ENCODE measurements at places on chromosomes 4 and X.

DNA sequence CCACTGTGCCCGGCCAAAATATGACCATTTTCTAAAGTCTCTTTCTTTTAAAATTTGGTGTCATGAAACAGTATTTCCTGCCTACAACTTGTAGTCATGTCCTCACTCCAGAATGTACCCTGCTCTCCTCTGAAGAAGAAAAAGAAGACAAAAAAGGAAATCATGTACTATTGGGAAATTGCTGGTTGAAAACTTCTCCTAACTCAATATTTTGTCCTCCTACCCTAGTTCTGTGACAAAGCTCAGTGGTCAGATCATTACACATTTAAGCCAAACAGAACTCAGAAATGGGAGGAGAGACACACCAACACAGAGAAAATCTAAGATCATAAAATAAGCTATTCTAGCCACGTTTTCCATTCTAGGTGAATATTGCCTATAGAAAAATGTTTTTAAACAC lies 127.7 kb downstream of the IRF2 start:
- DNase-seq: no peak

DNA sequence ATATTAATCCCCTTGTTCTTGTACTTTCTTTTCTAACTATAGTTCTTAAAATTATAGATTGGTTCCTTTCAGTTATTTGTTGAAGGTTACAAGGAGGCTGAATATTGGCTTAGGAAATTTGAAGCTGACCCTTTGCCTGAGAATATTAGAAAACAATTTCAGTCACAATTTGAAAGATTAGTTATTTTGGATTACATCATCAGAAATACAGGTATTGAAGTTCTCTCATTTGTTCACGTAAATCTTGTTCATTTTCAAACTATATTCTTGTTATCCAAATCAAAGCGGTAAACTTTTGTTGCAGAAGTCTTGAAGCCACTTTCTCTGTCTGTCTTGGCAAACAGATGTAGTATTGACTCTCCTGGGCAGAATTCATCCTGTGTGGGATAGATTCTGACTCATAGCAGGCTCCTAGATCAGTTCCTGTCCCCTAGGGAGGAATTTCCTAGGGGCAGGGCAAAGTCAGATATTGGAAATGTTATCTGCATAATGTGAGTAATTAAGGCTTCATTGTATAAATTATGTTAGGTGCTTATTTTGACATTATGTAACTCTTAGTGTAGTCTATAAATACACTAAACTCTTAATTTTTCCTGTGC lies 25.2 kb downstream of the PI4K2B start:
- no peak for DNase-seq

DNA sequence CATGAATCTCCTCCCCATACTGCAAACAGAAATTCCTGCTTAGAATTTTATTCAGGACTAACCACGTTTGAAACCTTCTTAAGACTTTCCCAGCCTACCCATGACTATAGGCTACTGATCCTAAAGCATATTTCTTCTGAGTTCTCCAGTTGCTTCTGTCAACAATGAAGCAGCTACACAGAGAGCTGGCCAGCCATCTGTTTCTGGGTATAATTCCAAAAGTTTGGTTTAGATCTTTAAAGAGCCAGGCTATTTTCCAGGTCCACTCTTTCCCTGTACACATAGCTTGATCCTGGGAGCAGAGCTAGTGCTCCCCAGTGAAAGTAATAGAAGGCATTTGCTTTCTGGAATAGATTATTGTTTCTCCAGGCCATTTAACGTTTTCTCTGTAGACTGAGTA lies 4.0 kb upstream of the ITM2A start:
- peak; percentile 39 for DNase-seq

DNA sequence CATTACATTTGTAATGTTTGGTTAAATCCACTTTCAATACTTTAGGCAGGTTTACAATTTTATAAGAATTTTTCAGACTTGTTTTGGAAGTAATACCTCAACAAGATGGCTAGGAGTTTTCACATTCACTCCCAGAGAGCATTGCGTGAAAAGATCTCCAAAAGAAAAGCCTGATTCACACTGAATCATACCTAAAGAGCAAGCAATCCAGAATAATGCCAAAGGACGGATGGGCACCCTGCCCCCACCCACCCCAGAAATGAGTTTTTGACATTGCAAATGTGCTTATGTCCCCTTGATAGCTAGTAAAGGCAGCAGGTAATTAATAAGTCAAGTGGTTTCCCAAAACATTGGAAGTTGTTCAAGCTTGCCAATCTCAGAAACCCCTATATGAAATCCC lies 557.7 kb upstream of the TENM3 start:
- DNase-seq: no peak

- DNase-seq: peak; percentile 36
Observed at GRCh38 chr4:95124906-95125504, 367.2 kb downstream of the BMPR1B start.

DNA sequence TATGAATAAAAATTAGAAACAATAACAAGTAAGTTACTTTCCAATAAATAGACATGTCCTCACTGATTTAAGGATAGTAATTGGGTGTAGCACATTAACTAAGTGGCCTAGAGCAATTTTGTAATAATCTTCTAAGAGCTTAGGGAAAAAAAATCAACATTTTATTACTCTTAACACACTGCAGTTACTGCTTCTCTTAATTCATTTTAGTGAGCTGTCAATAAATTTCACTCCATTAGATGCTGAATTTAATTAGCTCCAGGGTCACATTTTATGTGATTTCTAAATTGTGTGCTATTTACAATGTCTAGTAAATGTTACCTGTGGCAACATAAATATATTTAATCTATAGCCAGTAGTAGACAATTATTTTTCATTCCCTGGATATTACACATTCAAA lies 612.0 kb downstream of the C4orf33 start:
- no peak for DNase-seq

DNA sequence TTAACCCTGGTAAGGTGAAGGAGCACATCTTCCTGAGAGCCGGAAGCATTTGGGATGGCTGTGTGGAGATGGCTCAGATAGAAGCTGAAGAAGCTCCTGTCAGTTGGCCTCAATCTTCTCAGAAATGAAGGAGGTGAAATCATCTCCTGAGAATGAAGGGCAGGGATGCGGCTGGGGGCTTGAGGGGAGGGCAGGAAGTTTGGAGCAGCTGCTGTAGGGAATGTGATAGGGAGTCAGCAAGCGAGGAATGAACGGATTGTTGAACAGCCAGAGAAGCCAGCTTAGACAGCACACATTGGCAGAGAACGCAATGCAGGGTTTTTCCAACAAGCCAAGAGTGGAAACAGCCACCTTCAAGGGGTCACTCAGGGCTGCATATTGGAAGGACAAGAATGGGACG lies 10.0 kb downstream of the KCNE5 start:
- no peak for DNase-seq

DNA sequence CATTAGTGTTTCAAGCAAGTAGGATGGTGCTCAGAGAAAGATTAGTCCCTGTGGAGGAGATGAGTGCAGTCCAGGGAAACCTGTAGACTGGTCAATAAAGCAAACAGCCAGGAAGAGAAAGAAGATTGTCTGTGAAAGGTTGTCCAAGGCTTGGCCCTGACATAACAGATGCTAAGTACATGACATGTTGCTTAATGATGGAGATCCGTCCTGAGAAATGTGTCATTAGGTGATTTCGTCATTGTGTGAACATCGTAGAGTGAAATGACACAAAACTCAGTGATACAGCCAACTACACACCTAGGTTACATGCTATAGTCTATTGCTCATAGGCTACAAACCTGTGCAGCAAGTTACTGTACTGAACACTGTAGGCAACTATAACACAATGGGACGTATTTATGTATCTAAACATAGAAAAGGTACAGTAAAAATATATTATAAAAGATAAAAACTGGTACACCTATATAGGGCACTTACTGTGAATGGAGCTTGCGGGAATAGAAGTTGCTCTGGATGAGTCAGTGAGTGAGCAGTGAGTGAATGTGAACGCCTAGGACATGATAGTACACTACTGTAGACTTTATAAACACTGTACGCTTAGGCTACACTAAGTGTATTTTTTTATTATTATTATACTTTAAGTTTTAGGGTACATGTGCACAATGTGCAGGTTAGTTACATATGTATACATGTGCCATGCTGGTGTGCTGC lies 9.0 kb upstream of the PRSS48 start:
- no peak for DNase-seq
